ENCODE measurements at places on chromosomes 2 and 18.

- peak; percentile 48 for DNase-seq
Measured at GRCh38 chr2:41941831-41942230, 106.0 kb upstream of the PKDCC start.

- DNase-seq = no peak
Measured at GRCh38 chr18:9984080-9984479, 70.3 kb downstream of the VAPA start.

GRCh38 chr2:119483896-119484718, 40.2 kb downstream of the SCTR start:
- DNase-seq = no peak

DNA sequence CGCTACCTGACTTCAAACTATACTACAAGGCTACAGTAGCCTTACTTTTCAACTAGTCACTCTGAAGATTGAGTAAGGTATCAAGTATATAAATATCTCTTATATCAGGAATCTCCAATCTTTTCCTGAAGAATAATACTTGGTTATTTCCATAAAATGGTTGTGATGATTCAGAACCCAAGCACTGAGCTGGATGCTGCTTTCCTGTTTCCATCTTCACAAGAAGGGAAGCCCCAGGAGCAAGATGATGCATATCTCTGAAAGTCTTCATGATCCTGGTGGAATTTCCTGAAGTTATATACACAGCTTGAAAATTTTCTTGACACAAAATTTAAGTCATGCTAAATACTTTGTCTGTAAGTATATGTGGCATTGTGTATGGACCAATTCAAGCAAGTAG, 243.9 kb upstream of the TANK start:
- DNase-seq = no peak

DNA sequence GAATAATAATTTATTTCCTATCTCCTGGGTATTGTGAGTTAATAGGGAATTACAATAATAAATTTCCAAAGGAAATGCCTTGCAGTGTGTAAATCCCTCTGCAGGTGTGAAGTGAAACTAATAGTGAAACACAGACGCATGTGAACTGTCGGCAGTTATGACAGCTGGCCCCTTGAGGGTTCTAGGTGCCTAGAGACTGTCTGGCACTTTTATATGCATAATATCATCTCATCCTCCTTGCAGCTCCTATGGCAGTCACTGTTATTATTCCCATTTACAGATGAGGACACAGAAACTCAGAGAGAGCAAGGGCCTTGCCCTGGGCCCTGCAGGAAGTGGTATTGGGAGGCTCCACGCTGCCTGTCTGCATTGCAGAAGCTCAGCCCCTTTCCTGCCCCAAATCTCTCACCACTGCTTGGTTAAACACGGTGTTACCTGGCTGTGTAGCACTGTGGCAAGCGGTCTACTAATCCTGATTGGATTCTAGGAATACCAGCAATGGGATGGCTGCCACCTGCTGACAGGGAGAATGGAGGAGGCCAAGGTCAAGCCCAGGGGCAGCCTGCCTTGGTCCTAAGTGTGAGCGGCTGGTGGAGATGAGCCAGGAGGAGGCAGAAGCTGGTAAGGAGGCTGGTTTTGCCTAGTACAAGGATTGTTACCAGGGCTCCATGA, 32.8 kb upstream of the ACKR3 start:
- DNase-seq = no peak

- DNase-seq = no peak
Measured at GRCh38 chr2:82055846-82056245, 1751.3 kb upstream of the LRRTM1 start.

DNA sequence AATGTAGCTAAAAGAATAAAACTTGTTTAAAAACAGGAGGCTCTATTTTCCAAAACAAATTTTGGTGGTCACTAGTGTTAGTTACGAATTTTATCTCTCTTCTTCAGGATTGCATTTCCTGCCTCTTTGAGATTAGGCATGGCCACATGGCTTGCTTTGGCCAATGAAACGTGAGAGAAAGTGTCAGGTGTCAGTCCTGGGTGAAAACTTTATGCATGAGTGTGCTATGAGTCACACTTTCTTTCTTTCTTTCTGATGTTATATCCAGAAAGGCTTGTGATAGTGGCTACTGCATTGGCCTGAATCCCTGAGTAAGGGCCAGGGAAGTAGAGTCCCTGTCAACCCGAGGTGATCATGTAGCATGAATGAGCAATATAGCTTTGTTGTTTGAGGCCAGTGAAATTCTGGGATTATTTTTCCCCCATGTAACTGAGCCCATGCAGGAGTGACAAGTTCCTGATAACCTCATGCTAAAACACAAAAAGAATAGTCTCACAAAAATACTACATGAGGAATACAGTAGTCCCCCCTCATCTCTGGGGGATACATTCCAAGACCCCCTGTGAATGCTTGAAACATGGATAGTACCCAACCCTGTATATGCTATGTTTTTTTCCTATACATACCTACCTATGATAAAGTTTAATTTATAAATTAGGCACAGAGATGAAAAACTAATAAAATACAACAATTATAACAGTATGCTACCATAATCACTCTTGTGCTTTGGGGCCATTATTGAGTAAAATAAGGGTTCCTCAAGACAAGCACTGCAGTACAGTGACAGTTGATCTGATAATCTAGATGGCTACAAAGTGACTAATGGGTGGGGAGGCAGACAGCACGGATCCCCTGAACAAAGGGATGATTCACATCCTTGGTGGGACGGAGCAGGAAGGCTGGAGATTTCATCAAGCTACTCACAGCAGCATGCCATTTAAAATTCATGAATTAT, 109.5 kb downstream of the CDC42EP3 start:
- peak; percentile 96 for DNase-seq

DNA sequence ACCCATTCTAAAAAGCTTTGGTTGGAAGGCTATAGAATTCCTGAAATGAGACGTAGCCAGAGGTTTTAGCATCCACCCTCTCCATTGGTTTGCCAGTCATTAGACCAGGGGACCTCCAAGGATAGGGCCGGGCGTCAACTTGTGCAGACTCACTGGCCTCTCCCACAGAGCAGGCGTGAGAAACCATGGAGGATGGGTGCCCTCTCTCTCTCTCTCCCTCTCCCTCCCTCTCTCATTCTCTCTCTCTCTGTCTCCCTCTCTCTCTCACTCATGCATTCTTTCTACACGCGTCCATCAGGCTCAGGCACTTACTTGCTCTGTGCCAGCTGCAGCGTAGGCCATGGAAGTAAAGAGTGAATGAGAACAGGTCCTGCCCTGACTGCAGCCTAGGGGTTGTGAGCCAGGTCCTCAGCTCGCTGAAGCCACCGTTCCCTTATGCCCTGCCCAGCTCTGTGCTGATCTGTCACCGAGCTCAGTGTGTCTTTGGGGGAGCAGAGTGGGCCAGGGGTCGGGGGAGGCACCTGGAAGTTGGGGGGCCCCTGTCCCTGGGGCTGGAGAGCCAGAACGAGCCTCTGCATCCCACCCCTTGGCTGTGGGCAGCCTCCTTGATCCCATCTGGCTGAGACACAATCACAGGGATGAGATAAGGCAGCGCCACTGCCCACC, 304.4 kb upstream of the HS6ST1 start:
- DNase-seq = no peak

DNA sequence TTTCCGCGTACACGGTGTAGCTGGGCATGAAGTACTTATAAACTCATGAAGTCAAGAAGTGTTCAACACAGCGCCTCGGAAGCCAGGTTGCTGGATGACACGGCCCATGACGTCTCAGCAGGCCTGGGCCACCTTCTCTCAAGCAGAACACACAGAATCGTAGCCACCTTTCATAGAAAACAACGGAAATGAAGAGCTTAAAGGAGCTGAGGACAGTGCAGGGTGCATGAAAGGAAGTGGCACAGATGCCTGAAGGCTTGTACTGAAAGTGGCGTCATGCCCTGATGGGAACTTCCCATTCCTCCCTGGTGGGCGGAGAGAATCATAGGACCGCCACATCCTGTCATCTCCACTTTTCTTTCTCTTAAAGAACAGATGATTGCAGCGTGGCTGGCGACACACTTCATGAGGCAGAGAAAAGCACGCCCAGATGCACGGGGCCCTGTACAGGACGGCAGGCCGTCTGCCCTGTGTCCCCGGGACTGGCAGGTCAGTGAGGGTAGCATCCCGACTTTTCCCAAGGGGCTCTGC, 31.1 kb downstream of the HDAC4 start:
- DNase-seq = no peak
